ENCODE measurements at places on chromosomes 13 and 19. TPM values are rescaled to one million over a fixed set of nuclear protein-coding genes. Genes with fewer than 3 reads are reported as not detected.

ZNF432 gene
- 5.7 TPM for polyA plus RNA-seq

GRCh38 chr19:38869836-38870607 lies 8.1 kb downstream of the RINL start:
- DNase-seq, result no peak

GRCh38 chr13:40366119-40366518 lies 300.3 kb downstream of the FOXO1 start:
- DNase-seq, result no peak

DNA sequence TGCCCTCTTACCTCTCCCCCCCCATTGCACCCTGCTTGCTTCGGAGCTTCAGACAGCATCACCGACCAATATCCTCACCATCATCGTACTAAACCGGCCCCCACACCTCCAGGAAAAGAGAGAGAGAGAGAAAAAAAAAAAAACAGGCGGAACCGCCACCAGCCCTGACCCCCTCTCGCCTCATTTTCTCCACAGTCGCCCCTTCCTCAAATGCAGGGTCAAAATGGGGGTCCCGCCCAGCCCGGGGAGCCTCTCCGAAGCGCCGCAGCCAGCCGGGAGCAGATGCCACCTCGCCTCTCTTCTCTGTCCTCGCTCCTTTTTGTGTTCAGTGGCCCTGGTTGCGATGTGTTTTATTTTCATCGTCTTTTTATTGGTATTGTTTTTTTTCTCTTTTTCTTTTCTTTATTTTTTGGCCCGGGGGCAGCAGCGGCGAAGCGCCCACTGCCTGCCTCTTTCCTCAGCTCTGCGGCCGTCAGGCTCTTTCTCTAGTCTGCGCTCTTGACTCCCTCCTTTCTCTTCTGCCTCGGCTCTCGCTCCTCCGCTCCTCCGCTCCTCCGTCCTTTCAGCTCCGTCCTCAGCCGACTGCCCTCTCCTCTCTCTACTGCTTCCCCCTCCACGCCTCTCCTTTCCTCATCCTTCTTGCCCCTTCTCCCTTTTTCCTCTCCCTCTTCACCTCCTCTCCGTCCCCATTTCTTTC lies 41.4 kb downstream of the DEDD2 start:
- DNase-seq, result no peak

DNA sequence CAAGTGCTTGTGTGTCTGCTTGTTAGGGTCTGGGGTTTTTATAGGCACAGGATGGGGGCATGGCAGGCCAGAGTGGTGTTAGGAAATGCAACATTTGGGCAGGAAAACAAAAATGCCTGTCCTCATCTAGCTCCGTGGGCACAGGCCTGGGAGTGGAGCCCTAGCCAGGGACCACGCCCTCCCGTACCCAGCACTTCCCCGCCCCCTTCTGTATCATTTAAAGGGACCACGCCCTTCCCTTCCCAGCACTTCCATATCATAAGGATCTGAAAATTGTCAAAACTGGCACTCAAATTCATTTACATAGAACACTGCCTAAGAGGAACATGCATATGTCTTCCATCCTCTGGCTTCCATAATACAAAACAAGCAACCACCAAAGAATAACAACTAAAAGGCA lies 185.8 kb downstream of the B3GLCT start:
- DNase-seq, result no peak

Measured in urinary bladder (tissue), 4 donors.